AG09309 (cell line): ENCODE measurements at places on chromosomes 11 and 22.

DNA sequence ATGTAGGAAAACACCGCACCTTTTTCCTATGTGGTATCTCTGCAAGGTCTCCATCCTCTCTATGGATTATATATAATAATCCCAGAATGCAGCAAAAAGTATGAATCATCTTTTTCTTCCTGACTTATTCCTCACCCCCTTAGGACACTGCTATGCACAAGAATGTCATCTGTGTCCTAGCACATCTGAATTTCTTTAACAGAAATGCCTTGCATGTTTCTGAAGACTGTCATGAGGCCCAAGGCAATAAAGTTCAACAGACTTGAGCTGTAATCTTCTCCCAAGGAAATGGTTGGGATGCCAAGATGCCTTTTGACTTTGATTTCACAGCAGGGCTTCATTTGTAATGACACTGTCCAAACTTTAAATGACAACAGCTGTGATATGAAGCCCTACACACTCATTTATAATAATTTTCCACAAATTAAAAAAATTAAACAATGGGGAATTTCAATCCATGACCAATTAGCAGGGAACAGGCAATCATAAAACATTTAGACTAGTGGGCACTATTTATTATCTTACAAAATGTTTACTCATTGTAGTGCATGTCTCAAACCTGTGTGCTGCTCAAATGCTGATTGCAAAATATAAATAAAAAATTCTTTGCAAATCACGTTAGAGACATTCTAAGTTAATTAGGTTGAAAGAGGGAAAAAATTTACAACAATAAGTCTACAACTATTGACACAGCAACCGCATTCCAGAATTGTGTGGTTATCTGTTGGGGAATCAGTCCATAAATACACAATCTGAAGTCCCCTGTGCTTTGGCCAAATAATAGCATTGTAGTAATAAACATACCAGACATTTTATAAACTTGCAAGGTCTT lies 242.3 kb downstream of the SWAP70 start:
- DNase-seq = peak; percentile 98

- DNase-seq = no peak
These were observed 101.0 kb downstream of the GGTLC2 start for GRCh38 chr22:22745225-22746060.

DNA sequence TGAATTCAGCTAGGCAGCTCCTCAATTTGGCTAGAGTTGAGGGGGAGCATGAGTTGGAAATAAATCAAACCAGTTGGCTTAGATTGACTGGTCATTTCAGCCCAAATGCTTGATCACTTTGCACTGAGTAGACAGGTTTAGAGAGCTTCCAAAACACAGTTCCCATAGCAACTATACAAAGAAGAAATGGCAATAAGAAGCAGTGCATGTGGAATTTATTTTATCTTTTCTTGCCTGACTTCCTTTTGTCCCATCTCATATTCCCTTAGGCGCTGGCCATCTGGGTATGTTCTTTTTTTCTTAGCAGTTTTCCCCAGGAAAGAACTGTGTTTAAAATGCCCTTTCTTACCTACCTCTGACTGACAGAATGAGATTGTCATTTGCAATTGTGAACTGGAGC lies 38.7 kb upstream of the C11orf87 start:
- no peak for DNase-seq

- no peak for DNase-seq
These were observed 550.9 kb upstream of the CCDC90B start for GRCh38 chr11:83836883-83837654.

GRCh38 chr22:25966448-25966913 lies 202.8 kb upstream of the SEZ6L start:
- DNase-seq = no peak

GRCh38 chr11:2767071-2767470 lies 67.3 kb upstream of the KCNQ1OT1 start:
- DNase-seq = no peak

- DNase-seq = peak; percentile 88
These were observed 11.2 kb upstream of the TMEM184B start for GRCh38 chr22:38284042-38284402.

DNA sequence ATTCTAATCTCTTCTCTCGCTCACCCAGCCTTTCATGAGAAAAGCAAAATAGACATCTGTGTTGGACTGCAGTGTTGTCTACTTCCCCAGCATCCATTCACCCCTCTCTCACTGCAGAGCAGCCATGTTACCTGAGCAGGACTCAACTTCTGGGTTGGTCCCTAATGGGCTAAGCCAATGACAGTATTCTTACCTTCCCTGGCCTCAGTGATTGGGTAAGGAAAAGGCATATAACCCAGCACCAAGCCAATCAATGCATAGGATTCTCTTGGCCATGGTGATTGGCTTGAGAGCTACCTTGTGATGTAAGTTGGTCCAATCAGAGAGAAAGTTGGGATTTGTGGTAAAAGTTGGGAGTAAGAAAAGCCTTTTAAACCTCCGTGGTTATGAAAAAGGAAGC lies 99.8 kb upstream of the NECTIN1 start:
- no peak for DNase-seq

- DNase-seq = no peak
These were observed 1.1 kb upstream of the AP2A2 start for GRCh38 chr11:924406-925157.

DNA sequence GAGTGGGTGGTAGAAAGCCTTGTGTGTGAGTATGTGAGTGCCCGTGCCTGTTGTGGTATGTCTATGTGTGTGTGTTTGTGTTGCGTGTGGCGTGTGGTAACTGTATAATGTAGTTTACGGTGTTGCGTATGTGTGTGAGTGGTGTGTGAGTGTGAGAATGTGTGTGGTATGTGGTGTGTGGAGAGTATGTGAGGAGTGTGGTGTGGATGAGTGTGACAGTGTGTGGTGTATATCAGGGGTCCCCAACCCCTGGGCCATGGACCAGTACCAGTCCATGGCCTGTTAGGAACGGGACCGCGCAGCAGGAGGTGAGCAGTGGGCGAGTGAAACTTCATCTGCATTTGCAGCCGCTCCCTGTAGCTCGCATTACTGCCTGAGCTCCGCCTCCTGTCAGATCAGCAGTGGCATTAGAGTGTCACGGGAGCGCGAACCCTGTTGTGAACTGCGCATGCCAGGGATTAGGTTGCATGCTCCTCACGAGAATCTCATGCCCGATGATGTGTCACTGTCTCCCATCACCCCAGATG lies 5.7 kb downstream of the UPK3A start:
- peak; percentile 40 for DNase-seq

GRCh38 chr22:25362215-25362882 lies 142.9 kb downstream of the CRYBB2 start:
- no peak for DNase-seq

- DNase-seq = no peak
These were observed 12.1 kb downstream of the SPATA19 start for GRCh38 chr11:133832991-133833897.

DNA sequence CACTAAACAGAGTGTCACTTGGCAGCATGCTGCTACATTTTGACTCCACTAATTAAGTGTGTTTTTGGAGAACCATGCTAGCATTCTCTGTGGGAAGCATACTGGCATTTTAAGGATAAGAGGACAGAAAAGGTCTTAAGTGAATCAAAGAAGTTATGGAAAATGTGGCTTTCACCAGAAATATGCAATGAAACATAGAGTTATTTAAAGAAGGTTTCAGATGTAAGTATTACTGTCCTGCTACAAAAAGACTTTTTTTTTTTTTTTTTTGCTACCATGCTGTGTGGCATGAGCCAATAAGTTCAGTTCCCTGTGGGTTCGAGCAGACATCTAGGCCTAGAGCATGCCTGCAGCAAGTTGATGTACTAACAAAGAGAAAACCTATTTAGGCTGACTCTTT lies 187.6 kb downstream of the MSANTD4 start:
- DNase-seq = no peak

- DNase-seq = no peak
These were observed 10.5 kb downstream of the IGSF22 start for GRCh38 chr11:18715476-18715875.

DNA sequence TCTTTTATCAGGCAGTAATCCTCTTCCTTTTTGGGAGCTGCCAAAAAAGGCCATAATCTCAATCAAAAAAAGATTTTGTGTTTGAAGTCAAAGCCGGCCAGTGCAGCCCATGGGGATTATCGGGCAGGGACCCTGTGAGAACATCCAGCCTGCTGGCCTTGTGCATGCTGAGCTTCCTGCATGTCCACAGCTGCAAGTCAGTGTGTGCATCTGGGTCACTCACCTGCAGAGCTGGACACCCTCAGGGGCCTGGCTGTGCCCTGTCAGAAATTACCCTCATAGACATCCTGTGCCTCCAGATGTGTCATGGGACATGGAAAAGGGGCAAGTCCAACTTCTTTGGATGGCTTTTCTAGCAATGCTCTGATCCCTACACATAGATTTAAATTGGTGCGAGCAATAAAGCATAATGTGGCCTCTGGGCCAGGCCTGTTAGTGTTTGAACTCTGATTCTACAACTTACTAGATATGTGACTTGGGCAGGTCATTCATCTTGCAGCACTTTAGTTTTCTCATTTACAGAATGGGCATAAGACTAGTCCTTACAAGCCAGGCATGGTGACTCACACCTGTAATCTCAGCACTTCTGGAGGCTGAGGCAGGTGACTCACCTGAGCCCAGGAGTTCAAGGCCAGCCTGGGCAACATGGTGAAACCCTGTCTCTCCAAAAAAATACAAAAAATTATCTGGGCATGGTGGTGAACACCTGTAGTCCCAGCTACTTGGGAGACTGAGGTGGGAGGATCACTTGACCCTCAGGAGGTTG lies 81.6 kb upstream of the LARGE1 start:
- no peak for DNase-seq

DNA sequence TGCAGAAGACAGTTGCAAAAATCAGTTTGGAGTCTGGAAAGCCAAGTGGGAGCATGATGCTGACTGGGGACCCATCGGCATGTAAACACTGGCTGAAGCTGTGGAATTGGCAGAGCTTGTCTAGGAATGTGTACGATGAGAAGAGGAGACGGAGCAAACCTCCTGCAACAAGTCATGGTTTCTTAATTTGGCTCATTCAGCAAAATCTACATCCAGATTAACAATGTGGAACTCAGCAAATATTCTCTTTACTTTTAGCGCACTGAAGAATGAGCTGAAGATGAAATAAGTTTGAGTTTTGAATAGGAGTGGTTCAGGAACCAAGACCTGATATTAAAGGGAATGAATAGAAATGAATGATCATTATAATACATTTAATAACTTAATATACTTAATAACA lies 26.6 kb downstream of the RASSF10 start:
- no peak for DNase-seq

DNA sequence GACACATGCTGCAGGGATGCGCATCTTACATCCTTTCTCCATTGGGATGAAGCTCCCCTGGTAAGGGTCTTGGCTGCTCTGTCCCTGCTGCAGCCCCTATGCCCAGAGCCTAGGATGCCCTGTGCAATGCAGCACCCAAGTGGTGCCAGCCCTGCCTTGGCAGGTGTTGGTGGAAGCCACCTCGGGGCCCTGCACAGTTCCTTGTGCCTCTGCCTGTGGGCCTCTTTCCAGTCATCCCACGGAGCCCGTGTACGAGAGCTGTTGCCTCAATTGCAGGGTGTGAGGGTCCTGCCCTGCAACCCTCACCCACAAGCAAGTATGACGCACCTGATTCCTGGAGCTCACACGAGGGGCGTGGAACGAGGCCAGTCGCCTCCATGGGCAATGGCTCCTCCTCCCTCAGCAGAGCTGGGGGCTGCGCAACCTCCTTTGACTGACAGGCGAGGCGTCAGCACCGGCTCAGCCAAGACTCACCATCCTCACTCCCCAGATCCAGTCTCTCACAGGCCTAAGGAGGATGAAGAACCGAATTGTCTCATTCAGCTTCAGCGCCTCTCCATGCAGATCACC lies 719.6 kb downstream of the BRD1 start:
- DNase-seq = no peak

DNA sequence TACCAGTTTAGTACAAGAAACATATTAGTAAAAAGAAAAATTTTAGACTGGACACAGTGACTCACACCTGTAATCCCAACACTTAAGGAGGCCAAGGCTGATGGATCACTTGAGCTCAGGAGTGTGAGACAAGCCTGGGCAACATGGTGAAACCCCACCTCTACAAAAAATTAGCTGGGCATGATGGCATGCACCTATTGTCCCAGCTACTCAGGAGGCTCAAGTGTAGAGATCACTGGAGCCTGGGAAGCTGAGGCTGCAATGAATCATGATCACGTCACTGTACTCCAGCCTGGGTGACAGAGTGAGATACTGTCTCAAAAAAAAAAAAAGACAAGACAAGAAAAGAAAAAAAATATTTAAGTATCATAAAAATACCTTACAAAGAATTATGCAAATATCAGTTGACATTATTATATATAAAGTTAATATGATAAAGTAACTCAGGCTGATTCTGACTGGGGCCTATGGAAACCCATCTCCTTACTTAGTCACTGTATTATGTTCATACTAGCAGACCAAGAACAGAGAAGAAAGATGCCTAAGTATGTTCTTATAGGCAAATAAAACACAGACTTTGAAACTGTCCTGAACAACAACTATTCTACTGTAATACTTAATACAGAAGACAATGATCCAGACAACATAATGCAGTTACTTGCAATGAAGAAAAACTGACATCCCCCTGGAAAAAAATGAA lies 27.3 kb downstream of the FAM168A start:
- no peak for DNase-seq

GRCh38 chr11:11520231-11521015 lies 101.4 kb downstream of the GALNT18 start:
- no peak for DNase-seq

- DNase-seq = no peak
These were observed 137.4 kb downstream of the CADM1 start for GRCh38 chr11:115366826-115367225.

DNA sequence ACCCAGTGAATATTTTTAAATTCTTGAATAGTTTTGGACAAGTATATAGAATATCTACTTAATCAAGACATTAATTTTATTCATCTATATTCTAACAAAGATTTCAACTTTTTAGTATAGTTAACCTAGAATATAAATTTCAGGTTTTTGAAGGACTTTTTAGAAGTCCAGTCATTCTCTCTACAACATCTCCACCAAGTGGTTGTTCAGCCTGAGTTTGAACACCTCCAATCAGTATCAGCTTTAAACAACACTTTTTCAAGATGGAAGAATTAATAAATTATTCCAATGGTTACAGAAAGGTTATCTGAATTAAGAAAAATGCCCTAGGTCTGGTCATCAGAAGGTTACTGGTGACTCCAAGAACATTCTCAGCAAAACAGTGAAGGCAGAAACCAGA lies 31.8 kb downstream of the EIF3M start:
- no peak for DNase-seq

DNA sequence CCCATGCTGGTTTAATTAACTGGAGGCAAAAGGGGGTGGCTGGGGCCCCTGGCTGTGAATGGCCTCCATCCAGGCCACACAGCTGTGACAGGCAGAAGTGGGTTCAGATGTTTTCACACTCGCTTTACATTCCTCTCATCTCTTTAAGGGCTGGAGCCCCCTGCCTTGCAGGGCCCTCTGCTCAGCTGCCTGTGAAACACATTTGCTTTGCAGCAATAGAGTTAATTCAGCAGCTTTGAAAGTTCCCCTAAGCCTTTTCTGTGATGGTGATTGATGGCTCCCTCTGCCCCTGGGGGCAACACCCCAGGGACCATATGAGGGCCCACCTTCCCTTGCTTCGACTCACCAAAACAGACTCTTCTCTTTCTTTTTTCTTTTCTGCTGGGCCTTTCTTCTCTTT lies 139.3 kb downstream of the FEZ1 start:
- no peak for DNase-seq

GRCh38 chr11:123738374-123738773 lies 3.1 kb downstream of the ZNF202 start:
- no peak for DNase-seq
